ENCODE measurements at places on chromosomes 5 and 9.

DNA sequence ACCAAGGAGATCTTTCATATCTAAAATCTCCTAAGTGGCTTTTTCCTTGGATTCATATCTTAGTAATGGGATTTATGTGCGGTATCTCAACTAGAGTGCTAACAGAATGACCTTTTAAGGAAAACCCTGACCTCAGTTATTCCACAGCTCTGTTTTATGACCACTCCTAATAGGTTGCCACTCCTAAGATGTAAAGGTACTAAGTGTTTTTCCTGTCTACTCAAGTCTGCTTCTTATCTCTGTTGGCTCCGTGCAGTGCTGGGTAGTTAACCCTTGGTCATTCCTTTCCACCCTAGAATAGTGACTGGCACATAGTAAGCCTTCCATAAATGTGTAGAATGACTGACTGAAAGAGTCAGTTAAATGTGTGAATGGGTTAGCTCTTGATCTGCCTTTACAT is 161.4 kb downstream of the DOCK2 start:
- no peak for DNase-seq

GRCh38 chr5:150763023-150763769 is 4.4 kb upstream of the DCTN4 start:
- no peak for DNase-seq

- no peak for DNase-seq
These were observed 97.4 kb upstream of the MAST4 start for GRCh38 chr5:66498791-66499207.

DNA sequence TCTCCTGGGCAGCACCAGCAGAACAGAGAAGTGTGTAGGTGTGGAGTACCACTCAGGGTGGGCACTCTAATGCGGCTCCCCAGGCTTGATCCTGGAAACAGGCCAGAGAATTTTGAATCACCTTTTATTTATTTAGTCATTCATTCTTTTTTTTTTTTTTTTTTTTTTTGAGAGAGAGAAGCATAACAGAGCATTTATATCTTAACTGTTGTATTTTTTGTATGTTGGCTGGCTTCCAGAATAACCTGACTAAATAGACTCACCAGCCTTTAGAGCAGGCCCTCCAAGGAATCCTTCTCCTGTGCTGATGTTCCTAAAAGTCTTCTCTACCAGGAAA is 153.4 kb downstream of the PIK3R1 start:
- DNase-seq = no peak

GRCh38 chr5:149951138-149951749 is 6.7 kb upstream of the PDE6A start:
- DNase-seq = no peak

DNA sequence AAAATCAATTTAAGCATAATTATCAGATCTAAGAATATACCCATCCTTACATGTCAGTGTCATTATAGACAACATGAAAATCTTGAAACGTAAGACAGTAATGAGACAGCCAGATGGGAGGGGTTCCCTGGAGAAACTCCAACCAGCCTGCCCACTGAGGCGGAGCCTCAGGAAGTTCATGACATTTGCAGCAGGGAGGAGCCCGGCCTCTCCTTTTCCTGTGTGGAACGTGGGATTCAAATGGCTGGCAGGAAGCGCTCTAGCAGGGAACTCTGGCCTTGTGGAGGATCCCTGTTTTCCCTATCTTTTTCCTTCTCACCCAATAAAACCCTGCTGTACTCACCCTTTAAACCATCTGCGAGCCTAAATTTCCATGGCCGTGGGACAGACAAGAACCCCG is 176.6 kb upstream of the KCNN2 start:
- DNase-seq = no peak

- no peak for DNase-seq
These were observed 30.6 kb downstream of the HTR4 start for GRCh38 chr5:148623741-148624140.

DNA sequence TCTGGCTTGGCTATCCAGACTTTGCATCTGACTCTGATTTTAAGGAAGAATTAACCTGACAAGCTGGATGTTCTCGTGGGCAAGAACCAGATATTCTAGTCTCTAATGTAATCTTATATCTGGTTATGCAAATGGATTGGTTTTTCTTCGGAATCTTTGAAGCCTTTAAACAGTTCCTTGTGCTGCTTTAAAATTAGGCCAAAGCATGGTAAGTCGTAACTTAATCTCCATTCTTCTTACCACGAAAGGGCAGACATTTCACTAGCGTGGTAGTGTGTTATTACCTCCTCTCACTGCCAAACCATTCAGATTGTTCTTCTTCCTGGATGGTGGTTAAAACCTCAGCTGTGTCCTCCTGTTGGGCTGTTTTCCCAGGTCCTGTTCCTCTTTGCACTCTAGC is 34.1 kb upstream of the TTC23L start:
- no peak for DNase-seq

- DNase-seq = no peak
These were observed 137.6 kb downstream of the TRPM3 start for GRCh38 chr9:70983723-70984295.

DNA sequence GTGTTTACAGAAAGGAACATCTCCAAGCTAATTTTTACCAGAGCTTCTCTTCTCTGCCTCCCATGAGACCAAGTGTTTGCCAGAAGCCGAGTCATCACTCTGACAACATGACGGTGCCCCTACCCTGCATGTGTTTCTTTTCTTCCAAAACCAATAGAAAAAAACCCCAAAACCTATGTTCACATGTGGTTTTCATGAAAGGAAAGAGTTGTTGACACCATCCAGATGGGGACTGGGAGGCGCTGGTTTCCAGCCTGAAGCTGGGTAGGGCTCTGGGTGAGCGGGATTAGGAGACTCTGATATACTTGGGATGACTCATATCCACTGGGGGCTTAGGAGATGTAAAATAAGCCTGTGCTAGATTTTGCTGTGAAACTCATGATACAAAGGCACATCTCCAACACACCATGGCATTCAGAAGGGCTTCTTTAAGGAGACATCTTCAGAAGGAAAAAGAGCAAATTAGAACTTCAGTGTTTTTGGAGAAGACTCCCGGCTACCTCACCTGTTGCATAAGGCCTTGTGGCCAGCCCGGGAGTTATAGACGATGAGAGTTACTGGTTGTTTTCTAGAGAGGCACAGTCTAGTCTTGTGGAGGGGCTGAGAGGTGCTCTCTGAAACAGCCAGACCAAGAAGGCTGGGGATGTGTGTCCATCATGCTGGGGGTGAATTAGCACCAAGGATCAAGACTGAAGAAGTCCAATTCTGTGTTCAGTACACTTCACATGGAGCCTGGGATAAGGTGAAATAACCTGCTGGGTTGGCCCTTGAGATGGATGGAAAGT is 108.9 kb upstream of the LHFPL2 start:
- no peak for DNase-seq

DNA sequence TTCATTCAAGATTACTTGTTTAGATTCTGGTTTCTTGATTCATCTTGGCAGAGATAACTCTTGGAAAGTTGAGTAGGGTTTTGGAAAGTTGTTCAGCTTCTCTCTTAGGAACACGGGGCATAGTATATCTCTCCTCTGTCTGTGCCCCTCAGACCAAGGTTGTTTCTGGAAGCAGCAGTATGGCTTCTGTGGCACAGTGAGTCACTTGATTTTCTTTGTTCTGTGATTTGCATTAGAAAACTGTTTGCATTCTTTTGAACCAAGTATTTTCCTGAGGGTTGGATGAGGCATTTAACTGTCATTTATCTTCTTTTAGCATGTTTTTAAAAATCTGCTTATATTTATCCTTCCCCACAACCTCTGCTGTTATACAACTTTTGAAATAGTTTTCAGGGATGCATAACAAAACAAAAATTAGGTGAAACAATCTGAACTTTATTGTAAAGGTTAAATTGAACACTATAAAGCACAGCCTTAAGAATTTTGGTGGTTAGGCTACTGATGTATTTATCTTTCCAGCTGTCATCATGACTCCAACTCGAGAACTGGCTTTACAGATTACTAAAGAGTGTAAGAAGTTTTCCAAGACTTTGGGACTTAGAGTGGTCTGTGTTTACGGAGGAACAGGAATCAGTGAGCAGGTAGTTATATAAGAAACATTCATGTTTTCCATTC is 26.5 kb downstream of the DDX46 start:
- no peak for DNase-seq

DNA sequence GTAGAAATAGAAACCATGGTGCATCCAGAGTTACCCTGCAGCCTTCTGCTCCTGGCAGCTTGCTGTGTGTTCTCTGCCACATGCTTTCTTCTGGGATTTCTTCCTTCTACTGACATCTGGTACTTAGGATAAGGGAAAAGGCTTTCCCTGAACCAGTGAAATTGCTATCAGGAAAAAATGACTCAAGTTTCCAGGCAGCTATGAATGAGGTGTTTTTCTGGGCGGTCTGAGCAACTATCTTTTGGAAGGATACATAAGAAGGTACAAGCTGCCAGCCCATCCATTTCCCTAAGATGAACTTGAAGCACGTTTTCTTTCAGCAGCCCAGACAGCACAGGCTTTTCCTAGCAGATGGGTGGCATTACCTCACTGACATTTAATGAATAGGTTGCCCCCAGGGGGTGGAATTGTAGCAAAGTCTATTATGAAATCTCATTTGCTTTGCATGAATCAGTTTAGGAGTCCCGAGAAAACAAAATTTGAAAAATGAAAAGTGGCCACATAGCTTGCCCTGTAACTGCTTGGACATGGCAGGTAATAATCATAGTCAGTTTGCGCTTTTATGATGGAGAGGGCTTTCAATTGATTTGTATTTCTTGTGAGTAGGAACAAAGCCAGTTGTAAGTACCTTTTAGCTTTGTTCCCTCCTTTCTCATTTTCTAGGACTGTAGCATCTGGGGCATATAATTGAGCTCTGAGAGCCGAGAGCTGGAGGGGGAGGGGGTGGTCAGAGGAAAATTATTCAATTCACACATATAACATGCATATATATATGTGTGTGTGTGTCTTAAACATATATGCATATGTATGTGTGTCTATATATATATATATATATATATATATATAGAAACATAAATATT is 108.5 kb downstream of the C9orf152 start:
- DNase-seq = no peak

DNA sequence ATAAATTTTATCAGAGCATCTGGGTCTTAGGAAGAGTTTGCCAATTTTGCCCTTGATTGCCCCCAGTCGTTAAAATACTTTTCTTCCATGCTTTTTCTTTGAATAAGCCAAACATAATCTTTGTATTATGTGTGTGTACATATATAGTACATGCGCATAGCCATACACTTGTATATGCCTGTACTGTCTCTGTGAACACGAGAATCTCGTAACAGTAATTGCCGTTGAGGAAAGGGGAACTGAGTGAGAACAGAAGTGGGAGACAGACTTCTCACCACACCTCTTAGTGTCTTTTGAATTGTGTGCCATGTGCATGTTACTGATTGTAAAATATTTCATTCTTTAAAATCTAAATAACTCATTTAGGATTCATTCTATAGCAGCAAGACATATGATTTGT is 79.6 kb upstream of the GRHPR start:
- DNase-seq = no peak

DNA sequence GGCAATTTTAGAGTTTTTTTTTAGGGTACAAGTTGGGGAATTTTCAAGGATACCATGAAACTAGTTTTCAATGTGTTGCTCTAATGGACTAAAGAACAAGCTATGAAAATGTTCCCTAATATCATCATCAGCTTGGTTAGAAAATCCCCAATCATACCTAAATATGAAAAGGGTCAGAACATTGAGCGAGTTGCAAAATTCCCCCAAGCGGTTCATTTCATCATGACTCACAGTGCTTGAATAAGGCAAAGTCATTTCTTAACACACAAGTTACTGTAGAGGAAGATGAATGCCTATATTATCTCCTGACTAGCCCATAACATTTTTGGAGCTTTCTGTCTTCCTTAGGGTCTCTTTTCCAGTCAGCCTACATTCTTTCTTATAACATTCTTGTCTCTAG is 62.7 kb downstream of the ST8SIA4 start:
- DNase-seq = no peak

Measured in activated T-cell treated with anti-CD3 and anti-CD28 coated beads, Interleukin-2, amount 50 U/mL, for 24 hours (primary cell).